Suprapubic skin (tissue), 4 donors: ENCODE measurements at places on chromosomes 2 and 18. TPM values are rescaled to one million over a fixed set of nuclear protein-coding genes. Genes with fewer than 3 reads are reported as not detected.
A peak's percentile ranks its signal among the peaks of the same experiment; 100 is the strongest.

DNA sequence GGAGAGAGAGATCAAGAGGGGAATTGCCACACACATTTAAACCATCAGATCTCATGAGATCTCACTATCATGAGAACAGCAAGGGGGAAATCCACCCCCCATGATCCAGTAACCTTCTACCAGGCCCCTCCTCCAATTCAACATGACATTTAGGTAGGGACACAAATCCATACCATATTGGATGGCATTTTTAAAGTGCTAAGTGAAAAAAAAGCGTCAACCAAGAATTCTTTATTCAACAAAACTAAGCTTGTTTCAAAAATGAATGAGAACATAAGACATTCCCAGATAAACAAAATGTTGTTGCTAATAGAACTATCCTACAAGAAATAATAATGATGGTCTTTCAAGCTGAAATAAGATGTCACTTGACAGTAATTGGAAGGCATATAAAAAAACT, 626.2 kb upstream of the LRRTM1 start:
- H3K27me3 ChIP-seq, result no peaks in the 10 kb centered on the region
- H3K27ac ChIP-seq, result no peak overlapping the region
- H3K4me1 ChIP-seq, result no peaks in the 10 kb centered on the region
- H3K36me3 ChIP-seq, result no peaks in the 10 kb centered on the region

GRCh38 chr2:235868645-235869044, 299.5 kb downstream of the GBX2 start:
- no peaks in the 10 kb centered on the region for H3K27me3 ChIP-seq
- H3K4me3 ChIP-seq, result no peak overlapping the region
- DNase-seq, result no peak
- H3K27ac ChIP-seq, result no peak overlapping the region
- H3K36me3 ChIP-seq, result no peaks in the 10 kb centered on the region
- no peaks in the 10 kb centered on the region for H3K4me1 ChIP-seq

GRCh38 chr2:192345287-192345686, 150.6 kb upstream of the TMEFF2 start:
- no peak overlapping the region for H3K4me3 ChIP-seq
- H3K4me1 ChIP-seq, result no peaks in the 10 kb centered on the region
- no peak overlapping the region for H3K27ac ChIP-seq
- DNase-seq, result no peak
- no peaks in the 10 kb centered on the region for H3K27me3 ChIP-seq

- peak overlapping the region; percentile 97 for H3K27ac ChIP-seq
- no peaks in the 10 kb centered on the region for H3K27me3 ChIP-seq
- peak overlapping the region; percentile 90 for H3K4me3 ChIP-seq
- DNase-seq, result peak; percentile 90
- H3K4me1 ChIP-seq, result peaks cover 58% of the 10 kb centered on the region
Observed at GRCh38 chr2:43221124-43221762, 5.2 kb downstream of the ZFP36L2 start.

GRCh38 chr2:21229302-21229701, 105.5 kb downstream of the TDRD15 start:
- H3K36me3 ChIP-seq, result no peaks in the 10 kb centered on the region
- no peak for DNase-seq
- no peaks in the 10 kb centered on the region for H3K4me1 ChIP-seq

DNA sequence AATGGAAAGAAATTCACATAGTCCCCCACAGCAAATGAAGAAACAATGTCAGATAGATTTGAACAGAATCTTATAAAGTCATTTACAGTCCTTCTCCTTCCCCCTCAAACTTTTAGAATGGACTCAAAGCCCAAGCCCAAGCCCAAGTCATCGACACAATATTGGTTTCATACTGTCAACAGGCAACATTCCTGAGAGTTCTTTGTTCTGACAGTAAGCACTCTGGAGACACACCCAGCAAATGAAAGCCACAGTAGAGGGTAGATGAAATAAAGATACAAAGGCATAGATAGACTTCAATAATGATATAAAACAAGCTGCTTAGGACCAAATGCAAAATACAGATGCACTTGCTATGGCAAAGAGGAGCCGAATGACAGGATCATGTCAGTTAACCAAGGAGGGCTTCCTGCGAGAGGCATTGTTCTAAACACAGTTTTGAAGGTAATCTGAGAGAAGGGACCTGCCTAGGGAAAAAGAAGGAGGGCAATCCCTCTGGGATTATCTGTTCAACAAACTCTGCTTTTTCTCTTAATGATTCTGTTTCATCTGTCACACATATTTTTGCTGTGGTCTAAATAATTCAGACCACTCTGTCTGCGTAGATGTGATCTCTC, 97.1 kb upstream of the MAP4K3 start:
- H3K4me3 ChIP-seq, result no peak overlapping the region
- no peaks in the 10 kb centered on the region for H3K36me3 ChIP-seq
- H3K4me1 ChIP-seq, result no peaks in the 10 kb centered on the region
- DNase-seq, result no peak
- H3K27ac ChIP-seq, result no peak overlapping the region

- H3K27ac ChIP-seq, result no peak overlapping the region
- peaks cover 22% of the 10 kb centered on the region for H3K4me1 ChIP-seq
- H3K4me3 ChIP-seq, result peak overlapping the region; percentile 74
- peaks cover 8% of the 10 kb centered on the region for H3K36me3 ChIP-seq
Observed at GRCh38 chr2:95525294-95526035, 40.9 kb upstream of the TRIM43B start.

GRCh38 chr2:88448248-88448647, 4.2 kb downstream of the FOXI3 start:
- H3K4me1 ChIP-seq, result peaks cover 13% of the 10 kb centered on the region
- peaks cover 73% of the 10 kb centered on the region for H3K27me3 ChIP-seq
- DNase-seq, result no peak
- H3K4me3 ChIP-seq, result no peak overlapping the region
- no peak overlapping the region for H3K27ac ChIP-seq

DNA sequence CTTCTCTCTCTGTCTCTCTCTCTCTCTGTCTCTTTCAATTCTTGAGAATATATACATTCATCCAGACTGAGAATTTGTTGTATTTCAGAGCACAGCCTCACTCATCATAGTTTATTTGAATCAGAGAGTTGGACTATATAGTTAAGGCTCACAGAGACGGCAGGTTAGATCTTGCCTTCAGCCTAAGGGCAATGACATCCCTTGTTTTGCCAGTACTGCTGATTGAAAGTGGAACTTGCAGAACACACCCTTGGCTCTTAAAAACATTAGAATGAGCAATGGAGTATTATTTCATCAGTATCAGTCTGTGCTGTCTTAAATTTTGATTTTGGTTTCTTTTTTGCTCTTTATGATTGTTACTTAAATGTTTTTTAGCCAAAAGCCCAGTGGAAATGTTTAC, 62.0 kb upstream of the DSG1 start:
- peak overlapping the region; percentile 83 for H3K27ac ChIP-seq
- no peak for DNase-seq
- no peak overlapping the region for H3K4me3 ChIP-seq
- no peaks in the 10 kb centered on the region for H3K36me3 ChIP-seq
- peaks cover 20% of the 10 kb centered on the region for H3K4me1 ChIP-seq
- no peaks in the 10 kb centered on the region for H3K27me3 ChIP-seq

DNA sequence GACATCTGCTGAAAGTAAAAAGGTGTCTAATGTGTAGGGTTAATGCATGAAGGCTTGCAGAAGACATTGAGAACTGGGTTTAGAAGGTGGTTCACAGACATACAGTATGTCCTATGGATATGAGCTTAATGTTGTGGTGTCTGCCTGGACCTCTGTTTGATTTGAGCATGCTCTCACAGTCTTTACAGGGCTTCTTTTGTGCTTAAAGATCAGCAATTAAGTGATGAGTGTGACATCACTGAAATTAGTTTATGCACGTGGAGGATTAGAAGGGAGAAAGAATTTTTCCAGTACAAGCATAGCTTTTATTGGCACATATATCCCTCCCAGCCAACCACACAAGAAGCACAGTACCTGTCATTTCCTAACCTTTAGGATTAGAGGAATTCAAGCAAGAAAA, 367.5 kb upstream of the RAB12 start:
- no peaks in the 10 kb centered on the region for H3K4me1 ChIP-seq
- DNase-seq, result no peak
- no peak overlapping the region for H3K4me3 ChIP-seq
- H3K27me3 ChIP-seq, result no peaks in the 10 kb centered on the region
- no peak overlapping the region for H3K27ac ChIP-seq
- no peaks in the 10 kb centered on the region for H3K36me3 ChIP-seq

- no peak overlapping the region for H3K27ac ChIP-seq
- H3K27me3 ChIP-seq, result no peaks in the 10 kb centered on the region
- no peak overlapping the region for H3K4me3 ChIP-seq
Observed at GRCh38 chr2:159246325-159246988, 40.0 kb downstream of the WDSUB1 start.

- H3K36me3 ChIP-seq, result no peaks in the 10 kb centered on the region
- no peaks in the 10 kb centered on the region for H3K27me3 ChIP-seq
- peak overlapping the region; percentile 19 for H3K27ac ChIP-seq
- H3K4me1 ChIP-seq, result peaks cover 27% of the 10 kb centered on the region
Observed at GRCh38 chr18:76412818-76413565, 82.0 kb downstream of the ZNF516 start.

DNA sequence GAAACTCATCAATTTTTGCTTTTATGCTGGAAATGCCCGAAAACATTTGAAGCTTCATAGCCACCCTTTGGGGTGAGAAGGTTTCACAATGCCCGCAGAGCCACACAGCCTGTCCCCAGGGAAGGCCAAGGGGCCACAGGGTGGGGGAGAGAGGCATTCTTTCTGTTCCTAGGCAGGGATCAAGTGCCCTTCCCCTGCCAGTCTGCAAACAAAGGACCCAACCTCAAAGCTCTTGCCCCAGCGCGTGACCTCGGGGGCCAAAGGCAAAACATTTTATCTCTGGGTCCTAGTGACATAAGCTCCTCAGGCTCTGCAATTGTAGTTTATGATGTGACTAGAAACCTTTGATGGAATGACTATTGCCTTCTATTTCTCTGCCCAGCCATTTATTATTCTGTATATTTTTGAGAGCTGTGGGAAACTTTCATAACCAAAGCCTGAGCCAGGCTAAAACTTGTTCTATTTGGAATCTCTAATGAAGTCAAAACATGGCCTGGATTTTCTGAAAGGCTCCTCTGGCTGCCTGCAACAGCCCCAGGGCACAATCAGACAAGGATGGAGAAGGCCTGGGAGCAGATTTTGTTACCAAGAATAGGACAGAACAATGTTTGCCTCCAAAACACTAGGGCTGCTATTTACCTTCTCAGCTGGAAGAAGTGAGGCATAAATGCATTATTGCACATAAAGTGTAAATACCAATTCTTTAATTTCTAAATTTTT, 137.2 kb upstream of the KCTD1 start:
- H3K4me3 ChIP-seq, result no peak overlapping the region
- H3K36me3 ChIP-seq, result no peaks in the 10 kb centered on the region
- H3K27ac ChIP-seq, result no peak overlapping the region
- H3K27me3 ChIP-seq, result no peaks in the 10 kb centered on the region

GRCh38 chr18:32552421-32553030, 81.8 kb upstream of the GAREM1 start:
- no peaks in the 10 kb centered on the region for H3K4me1 ChIP-seq
- H3K36me3 ChIP-seq, result no peaks in the 10 kb centered on the region
- DNase-seq, result no peak
- no peak overlapping the region for H3K27ac ChIP-seq
- H3K4me3 ChIP-seq, result no peak overlapping the region

DNA sequence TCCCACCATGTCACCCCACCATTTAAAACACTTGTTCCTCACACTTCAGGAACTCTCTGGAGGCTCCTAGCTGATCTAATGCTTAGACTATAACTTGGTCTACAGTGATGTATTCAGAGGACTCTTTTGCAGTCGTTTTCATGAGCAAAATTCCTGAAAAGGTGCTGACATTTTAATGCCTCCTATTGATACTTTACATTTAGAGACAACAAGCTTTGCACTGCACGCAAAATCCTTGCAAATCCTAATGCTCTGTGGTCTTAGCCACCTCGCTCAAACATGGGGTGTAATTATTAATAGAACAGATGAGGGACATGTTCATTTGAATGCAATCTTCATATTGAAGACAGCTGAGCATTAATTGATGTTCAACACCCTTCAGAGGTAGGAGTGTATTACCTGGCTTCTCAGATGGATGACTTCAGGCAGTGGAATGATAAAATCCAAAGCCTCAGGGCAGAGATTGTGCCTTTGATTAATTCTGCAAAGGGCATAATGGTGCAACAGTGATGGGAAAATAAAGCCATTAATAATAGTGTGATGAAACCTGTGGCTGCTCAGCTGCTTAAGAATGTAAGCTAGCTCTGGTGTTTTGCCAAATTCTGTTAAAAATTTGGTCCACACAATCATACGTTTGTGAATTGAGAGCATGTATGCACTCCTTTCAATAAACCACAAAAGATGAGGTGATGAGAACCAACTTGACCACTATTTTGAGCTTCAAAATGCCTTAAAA, 5.4 kb downstream of the CTAGE1 start:
- H3K36me3 ChIP-seq, result no peaks in the 10 kb centered on the region
- no peak for DNase-seq
- H3K27ac ChIP-seq, result no peak overlapping the region
- H3K4me1 ChIP-seq, result no peaks in the 10 kb centered on the region
- H3K27me3 ChIP-seq, result no peaks in the 10 kb centered on the region

GRCh38 chr2:74291886-74292621, 51.2 kb downstream of the SLC4A5 start:
- DNase-seq, result no peak
- peaks cover 3% of the 10 kb centered on the region for H3K36me3 ChIP-seq
- H3K27me3 ChIP-seq, result no peaks in the 10 kb centered on the region

DNA sequence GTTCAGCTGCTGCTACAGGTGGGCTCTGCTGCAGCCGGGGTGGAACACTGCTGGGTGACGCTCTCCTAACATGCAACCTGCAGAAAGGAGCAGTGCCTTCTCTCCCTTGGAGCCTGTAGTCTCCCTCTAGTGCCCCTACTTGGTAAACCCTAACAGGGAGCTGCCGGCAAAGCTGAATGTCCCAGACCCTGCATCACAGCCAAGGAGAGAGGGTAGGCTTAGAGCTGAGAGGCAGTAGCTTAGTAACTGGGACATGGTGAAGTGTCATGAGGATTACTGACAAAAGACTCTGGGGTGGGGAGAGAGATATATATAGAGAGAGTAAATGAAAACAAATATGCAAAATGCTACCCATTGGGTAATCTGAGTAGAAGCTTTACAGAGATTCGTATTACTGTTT, 9.9 kb downstream of the NCAPH start:
- H3K36me3 ChIP-seq, result no peaks in the 10 kb centered on the region
- DNase-seq, result no peak

- H3K4me3 ChIP-seq, result no peak overlapping the region
- no peaks in the 10 kb centered on the region for H3K27me3 ChIP-seq
- H3K4me1 ChIP-seq, result peaks cover 52% of the 10 kb centered on the region
- H3K27ac ChIP-seq, result peak overlapping the region; percentile 87
Observed at GRCh38 chr18:45619826-45620201, 4.5 kb downstream of the SLC14A2 start.

The SERPINB13 gene
- 21.8 TPM for total RNA-seq

The NEU2 gene
- 6.2 TPM for total RNA-seq

The CNTNAP5 gene
- total RNA-seq, result not detected

The ZNF532 gene
- total RNA-seq, result 46.2 TPM

The FNDC4 gene
- total RNA-seq, result 5.1 TPM

The COL6A3 gene
- 72.4 TPM for total RNA-seq

The PGAP1 gene
- 39.7 TPM for total RNA-seq

The PAX8 gene
- total RNA-seq, result 2.3 TPM

The MAP3K19 gene
- total RNA-seq, result not detected

The GTF2A1L gene
- total RNA-seq, result 2.9 TPM

The NEB gene
- 7.0 TPM for total RNA-seq

The SNTG2 gene
- 0.99 TPM for total RNA-seq

The RGPD3 gene
- 1.1 TPM for total RNA-seq
